Adrenal gland (tissue), 19 donors: ENCODE measurements at places on chromosomes 11 and 22. TPM values are rescaled to one million over a fixed set of nuclear protein-coding genes. Genes with fewer than 3 reads are reported as not detected.

GRCh38 chr22:49904040-49904369 is 14.2 kb downstream of the ALG12 start:
- no peak overlapping the region for H3K27ac ChIP-seq
- DNase-seq = no peak
- no peaks in the 10 kb centered on the region for H3K4me1 ChIP-seq
- H3K4me3 ChIP-seq = no peak overlapping the region

ZC3H12C gene
- total RNA-seq = 23.3 TPM

NAALAD2 gene
- 8.5 TPM for total RNA-seq

- no peaks in the 10 kb centered on the region for H3K27me3 ChIP-seq
- no peaks in the 10 kb centered on the region for H3K36me3 ChIP-seq
- H3K4me3 ChIP-seq = no peak overlapping the region
- H3K27ac ChIP-seq = no peak overlapping the region
Measured at GRCh38 chr11:119207415-119207960, 1.3 kb downstream of the CBL start.

PC gene
- 118 TPM for total RNA-seq

DNA sequence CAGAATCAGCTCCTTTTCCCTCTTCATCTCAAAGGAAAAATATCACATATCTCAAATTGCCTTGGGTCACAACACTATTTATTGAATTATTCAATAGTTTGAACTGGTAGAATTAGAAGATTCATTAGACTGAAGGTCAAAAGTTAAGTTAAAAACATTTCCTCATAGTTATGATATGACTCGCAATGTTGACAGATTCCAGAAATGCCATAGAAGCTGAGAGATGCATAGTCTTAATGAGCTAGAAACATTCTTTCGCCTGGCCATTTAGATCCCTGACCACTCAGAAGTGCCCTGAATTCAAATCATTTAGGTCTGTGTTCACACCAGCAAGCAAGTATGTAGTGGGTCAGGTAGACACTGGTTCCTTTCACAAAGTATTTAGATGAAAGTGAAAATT is 44.4 kb downstream of the FAT3 start:
- H3K36me3 ChIP-seq = no peaks in the 10 kb centered on the region
- H3K4me3 ChIP-seq = no peak overlapping the region
- DNase-seq = no peak
- no peaks in the 10 kb centered on the region for H3K27me3 ChIP-seq
- H3K27ac ChIP-seq = no peak overlapping the region

RPS3 gene
- 2,024 TPM for total RNA-seq

SLC22A12 gene
- not detected for total RNA-seq

MADD gene
- total RNA-seq = 38.8 TPM
